ENCODE measurements at places on chromosomes 5 and 9. TPM values are rescaled to one million over a fixed set of nuclear protein-coding genes. Genes with fewer than 3 reads are reported as not detected.

The ZMYND19 gene
- total RNA-seq = 12.5 TPM

The OR1J4 gene
- not detected for total RNA-seq

The CATSPER3 gene
- 1.1 TPM for total RNA-seq

The C5orf58 gene
- total RNA-seq = not detected

The MYOZ3 gene
- total RNA-seq = 0.31 TPM

The LCN6 gene
- total RNA-seq = 1.0 TPM

The IFNE gene
- not detected for total RNA-seq

The SPINK4 gene
- total RNA-seq = 146 TPM

The NSG2 gene
- 1.4 TPM for total RNA-seq

The FOXD4L3 gene
- not detected for total RNA-seq

The LRRC19 gene
- 98.5 TPM for total RNA-seq

The DIRAS2 gene
- 0.06 TPM for total RNA-seq

The TEX48 gene
- not detected for total RNA-seq

The SH3RF2 gene
- total RNA-seq = 62.9 TPM

The TOMM5 gene
- 49.1 TPM for total RNA-seq

The NR4A3 gene
- total RNA-seq = 3.8 TPM

The KIF24 gene
- 2.2 TPM for total RNA-seq

The CDX1 gene
- total RNA-seq = 323 TPM

The LMX1B gene
- total RNA-seq = not detected

The FOXE1 gene
- total RNA-seq = not detected

The ADRA1B gene
- 2.5 TPM for total RNA-seq

The FAM200C gene
- 1.8 TPM for total RNA-seq

The RORB gene
- 0.15 TPM for total RNA-seq

The BHMT gene
- 0.28 TPM for total RNA-seq

The C9 gene
- total RNA-seq = not detected

All from left colon (tissue), 2 donors.